ENCODE measurements at places on chromosomes 5 and 9.

DNA sequence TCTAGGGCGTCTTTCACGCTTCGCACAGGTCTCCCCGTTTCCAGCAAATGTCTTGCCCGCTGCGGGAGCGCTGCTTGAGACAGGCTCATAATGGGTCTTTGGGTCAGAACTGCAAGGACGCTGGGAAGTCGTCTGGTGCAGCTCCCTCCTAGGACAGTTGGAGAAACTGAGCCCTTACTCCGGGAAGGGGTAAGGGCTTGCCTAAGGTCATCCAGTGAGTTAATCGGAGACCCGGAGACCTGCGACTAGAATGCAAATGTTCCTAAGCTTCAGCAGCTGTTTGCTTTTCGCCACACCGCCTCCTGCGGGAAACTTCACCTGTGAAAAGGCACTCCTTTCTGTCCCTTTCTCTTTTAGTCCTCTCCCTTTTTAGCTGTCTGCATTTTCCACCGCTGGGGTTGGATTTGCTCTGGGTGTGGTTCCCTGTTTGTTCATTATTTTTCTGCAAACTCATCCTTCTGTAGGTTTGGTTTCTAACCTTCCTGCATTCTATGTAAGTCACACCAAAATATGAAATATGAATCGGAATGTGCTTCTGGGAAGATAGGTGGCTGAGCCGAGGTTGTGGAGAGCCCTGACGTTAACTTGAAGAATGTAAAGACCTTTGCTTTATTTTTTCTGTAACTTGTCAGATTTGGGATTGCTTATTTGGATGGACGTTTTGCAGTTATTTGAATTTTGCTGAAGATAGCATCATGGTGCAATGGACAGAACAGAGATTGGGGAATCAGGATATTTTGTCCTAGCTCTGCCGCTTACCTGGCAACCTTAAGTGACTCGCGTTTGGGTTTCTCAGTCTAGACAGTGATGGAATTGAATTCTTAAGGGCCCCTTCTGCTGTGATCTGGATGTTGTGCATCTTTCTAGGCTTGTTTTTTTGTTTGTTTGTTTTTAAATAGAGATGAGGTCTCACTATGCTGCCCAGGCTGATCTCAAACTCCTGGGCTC lies 909 bp downstream of the SLC36A1 start:
- peak overlapping the region; percentile 97 for H3K4me3 ChIP-seq
- peaks cover 23% of the 10 kb centered on the region for H3K4me1 ChIP-seq

DNA sequence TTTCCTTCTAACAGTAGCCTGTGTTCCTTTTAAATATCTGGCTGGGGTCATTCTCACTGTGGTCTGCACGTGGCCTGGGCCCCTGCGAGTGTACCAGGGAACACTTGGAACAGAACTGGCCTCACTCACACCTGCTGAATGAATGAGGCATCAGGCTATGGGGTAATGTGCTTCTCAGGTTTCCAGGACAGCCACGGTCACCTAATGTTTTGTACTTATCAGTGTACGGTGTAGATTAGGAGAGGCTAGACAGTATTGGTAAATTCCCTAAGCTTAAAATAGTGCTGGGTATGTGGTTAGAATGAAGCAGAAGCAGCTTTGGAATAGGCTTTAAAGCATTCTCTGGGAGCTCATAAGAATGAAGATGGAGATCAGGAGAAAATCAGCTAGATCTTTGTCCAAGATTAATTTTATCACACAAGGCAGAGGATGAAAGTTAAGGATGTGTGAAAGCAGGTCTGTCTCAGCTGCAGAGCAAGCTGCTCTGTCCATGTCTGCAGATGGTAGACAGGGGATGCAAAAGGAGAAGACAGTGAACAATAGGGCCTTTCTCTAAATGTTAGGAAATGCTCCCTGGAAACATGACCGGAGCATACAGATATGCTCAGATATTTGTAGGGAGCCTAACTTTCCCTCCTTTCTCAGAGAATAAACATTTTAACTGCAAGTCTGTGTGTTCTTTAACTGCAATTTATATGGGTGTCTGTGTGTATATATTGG lies 267.5 kb downstream of the NR3C1 start:
- H3K27ac ChIP-seq = no peak overlapping the region
- H3K27me3 ChIP-seq = no peaks in the 10 kb centered on the region
- H3K4me3 ChIP-seq = no peak overlapping the region
- no peaks in the 10 kb centered on the region for H3K36me3 ChIP-seq
- peaks cover 4% of the 10 kb centered on the region for H3K4me1 ChIP-seq

DNA sequence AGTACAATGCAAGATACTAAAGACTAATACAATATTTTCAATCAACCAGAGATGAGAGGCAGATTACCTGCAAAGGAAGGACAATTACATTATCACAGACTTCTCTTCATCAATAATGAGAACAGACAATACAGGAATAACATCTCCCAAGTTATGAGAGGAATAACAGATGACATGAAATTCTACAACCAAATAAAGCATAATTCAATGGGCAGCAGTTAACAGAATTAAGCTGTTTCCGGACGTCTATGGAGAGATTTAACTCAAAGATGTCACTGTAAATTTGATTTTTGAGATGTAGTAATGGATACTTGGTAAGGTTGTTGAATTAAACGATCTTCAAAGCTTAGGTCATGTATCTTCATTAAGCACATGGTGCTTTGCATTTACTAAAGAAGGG lies 19.8 kb upstream of the PARP8 start:
- no peak overlapping the region for H3K27ac ChIP-seq
- H3K4me1 ChIP-seq = peaks cover 22% of the 10 kb centered on the region
- H3K27me3 ChIP-seq = no peaks in the 10 kb centered on the region
- H3K4me3 ChIP-seq = no peak overlapping the region

DNA sequence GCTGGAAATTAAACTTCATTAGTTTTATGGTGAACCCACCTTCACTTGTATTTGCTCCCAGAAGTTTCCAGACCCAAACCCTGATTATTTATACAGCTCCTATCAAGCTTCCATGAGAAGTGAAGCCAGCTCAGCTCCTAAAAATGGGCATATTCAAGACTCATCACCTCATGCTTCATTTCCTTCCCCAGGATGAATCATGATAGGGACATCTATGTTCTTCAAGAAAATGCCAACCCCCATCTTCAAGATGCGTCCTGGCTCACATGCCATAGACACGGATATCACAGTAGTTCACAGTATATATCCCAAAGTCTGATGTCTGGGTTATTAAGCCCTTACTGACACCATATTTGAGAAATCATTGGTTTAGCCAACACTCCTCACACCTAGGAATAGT lies 217.6 kb downstream of the NPR3 start:
- no peak overlapping the region for H3K4me3 ChIP-seq
- DNase-seq = no peak
- no peaks in the 10 kb centered on the region for H3K36me3 ChIP-seq
- no peaks in the 10 kb centered on the region for H3K4me1 ChIP-seq
- H3K27me3 ChIP-seq = no peaks in the 10 kb centered on the region

DNA sequence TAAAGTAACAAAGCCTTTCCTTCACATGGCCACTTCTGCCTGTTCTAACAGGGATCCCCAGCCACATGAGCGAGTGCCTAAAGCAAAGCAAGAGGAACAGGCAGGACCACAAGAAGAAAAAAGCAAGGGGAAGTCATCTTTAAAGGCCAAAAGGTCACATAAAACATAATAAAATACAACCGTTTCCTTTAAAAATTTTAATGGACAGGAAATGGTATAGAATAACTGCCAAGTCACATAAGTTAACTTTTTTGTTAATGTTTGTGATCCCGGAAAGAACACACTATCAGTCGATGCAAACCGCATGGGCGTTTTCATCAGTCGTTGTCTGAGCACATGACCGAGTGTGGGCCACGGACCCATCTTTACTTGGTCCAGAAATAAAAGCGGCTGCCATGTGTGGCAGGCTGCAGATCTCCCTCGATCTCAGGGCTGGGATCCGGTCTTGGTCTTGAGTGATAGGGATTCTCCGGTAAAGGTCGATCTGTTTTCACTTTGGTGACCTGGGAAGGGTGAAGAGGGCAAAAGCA lies 15.6 kb downstream of the NDUFA8 start:
- H3K27ac ChIP-seq = no peak overlapping the region
- H3K4me3 ChIP-seq = no peak overlapping the region
- no peak for DNase-seq
- no peaks in the 10 kb centered on the region for H3K27me3 ChIP-seq
- H3K36me3 ChIP-seq = peaks cover 74% of the 10 kb centered on the region

GRCh38 chr5:79774171-79774854 lies 84.7 kb downstream of the CMYA5 start:
- peaks cover 1% of the 10 kb centered on the region for H3K4me1 ChIP-seq
- no peaks in the 10 kb centered on the region for H3K27me3 ChIP-seq
- no peak overlapping the region for H3K27ac ChIP-seq
- DNase-seq = no peak
- H3K36me3 ChIP-seq = peaks cover 5% of the 10 kb centered on the region
- peak overlapping the region; percentile 44 for H3K4me3 ChIP-seq

DNA sequence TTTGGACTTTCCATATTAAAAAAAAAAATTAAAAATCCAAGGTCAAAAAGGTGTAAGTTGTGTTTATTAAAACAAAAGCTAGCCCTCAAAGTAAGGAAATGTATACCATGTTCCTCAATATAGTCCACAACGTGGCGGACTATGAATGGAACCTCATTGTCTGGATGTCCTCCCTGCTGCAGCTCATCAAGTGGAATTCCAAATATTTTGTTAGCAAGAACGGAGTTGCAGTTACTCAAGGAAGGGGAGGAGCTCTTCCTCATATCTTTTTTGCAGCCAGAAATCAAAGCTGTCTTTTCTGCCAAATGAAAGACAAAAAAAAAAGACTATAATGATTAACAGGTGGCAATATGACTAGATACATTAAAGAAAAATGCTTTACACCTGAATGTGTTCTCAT lies 14.0 kb downstream of the FAM13B start:
- DNase-seq = no peak
- peaks cover 25% of the 10 kb centered on the region for H3K36me3 ChIP-seq
- no peak overlapping the region for H3K27ac ChIP-seq
- peaks cover 49% of the 10 kb centered on the region for H3K4me1 ChIP-seq
- no peak overlapping the region for H3K4me3 ChIP-seq

DNA sequence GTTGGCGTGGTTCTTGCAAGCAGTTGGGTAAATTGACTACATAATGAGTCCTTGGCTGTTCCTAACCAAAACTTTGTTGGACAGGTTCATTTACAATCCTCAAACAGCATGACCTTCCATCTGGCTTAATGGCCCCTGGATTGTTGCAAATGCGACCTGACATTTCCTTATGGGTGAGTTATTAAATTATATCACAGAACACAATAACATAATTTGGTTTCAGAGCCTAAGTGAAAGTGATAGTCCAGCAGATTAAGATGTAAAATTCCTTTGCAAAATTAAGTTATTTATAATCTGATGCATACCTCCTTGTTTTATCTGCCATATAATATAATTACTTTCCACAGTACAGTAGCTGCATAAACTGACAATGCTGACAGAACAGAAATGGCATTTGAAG lies 224.4 kb downstream of the TUSC1 start:
- no peak overlapping the region for H3K27ac ChIP-seq
- no peaks in the 10 kb centered on the region for H3K27me3 ChIP-seq
- no peak for DNase-seq
- no peak overlapping the region for H3K4me3 ChIP-seq
- H3K4me1 ChIP-seq = no peaks in the 10 kb centered on the region
- H3K36me3 ChIP-seq = no peaks in the 10 kb centered on the region

DNA sequence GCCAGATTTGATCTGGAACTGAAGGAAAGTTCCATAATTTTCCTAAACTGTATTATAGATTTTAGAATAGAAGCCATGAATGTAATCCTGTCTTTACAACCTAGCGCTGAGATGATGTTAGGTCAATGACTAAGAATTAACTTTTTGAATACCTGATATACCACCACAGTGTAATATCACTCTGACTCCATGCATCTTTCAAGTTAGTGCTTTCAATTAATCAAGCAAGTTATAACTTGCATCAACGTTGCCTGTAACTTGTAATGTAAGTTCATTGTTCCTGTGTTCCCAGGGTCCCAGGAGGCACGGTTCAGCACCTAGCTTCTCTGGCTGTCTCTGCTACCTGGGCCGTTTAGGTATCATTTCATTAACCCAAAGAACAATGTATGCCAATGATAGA lies 139.3 kb downstream of the CSNK1G3 start:
- H3K27ac ChIP-seq = no peak overlapping the region
- no peak overlapping the region for H3K4me3 ChIP-seq
- no peaks in the 10 kb centered on the region for H3K4me1 ChIP-seq
- peaks cover 23% of the 10 kb centered on the region for H3K27me3 ChIP-seq
- DNase-seq = no peak
- H3K36me3 ChIP-seq = no peaks in the 10 kb centered on the region

DNA sequence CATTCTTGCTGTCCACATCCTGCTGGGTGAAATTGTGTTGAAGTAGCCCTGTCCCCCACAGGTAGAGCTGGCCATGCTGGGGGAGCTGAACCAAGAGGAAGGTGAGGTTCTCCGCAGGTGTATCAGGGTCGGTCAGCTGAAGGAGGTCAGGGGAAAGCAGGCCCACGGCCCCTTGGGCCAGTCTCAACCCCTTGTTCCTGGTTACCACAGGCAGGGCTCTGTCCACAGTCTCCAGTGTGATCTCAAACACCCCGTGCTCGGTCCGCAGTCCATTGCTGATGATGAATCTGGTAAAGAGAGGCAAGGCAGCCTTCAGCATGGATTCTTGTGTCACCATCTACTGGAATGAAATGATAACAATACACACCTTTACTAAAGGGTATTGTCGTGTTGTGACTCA lies 53.4 kb upstream of the CER1 start:
- no peaks in the 10 kb centered on the region for H3K4me1 ChIP-seq
- no peak for DNase-seq
- no peak overlapping the region for H3K4me3 ChIP-seq
- no peaks in the 10 kb centered on the region for H3K36me3 ChIP-seq

GRCh38 chr5:36897616-36898015 lies 21.0 kb downstream of the NIPBL start:
- H3K27ac ChIP-seq = peak overlapping the region; percentile 11
- no peak for DNase-seq
- no peak overlapping the region for H3K4me3 ChIP-seq
- H3K27me3 ChIP-seq = no peaks in the 10 kb centered on the region
- peaks cover 7% of the 10 kb centered on the region for H3K36me3 ChIP-seq
- H3K4me1 ChIP-seq = peaks cover 36% of the 10 kb centered on the region

GRCh38 chr5:72440207-72440638 lies 67.0 kb downstream of the ZNF366 start:
- no peaks in the 10 kb centered on the region for H3K27me3 ChIP-seq
- H3K4me3 ChIP-seq = no peak overlapping the region
- no peak overlapping the region for H3K27ac ChIP-seq
- H3K36me3 ChIP-seq = no peaks in the 10 kb centered on the region
- DNase-seq = no peak

DNA sequence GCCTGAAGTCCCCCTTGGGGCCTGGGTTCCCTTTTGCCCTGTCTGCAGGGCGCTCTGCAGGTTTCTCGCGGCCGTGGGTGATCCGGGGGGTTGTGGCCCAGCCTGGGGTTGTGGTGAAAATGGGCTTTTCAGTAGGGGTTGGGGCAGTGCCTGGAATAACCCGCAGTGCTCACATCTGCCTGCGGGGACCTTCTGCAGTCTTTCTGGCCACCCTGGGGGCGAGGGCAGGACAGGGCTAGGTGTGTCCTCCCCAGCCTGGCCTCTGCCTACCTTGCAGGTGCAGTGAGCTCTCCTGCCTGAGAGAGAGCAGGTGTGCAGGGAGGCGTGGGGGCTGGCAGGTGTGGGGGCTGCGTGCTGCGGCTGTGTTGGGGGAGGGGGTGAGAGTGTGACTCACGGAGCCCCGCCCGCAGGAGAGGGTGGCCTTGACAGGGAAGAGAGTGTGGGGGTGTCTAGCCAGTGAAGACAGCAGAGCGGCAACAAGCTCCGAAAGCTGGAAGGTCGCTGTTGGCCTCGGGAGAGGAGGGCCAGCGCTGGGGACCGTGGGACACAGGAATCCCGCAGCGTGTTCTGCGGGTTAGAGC lies 131.4 kb downstream of the MRPL36 start:
- H3K36me3 ChIP-seq = peaks cover 7% of the 10 kb centered on the region
- no peak for DNase-seq
- peak overlapping the region; percentile 48 for H3K4me3 ChIP-seq
- H3K4me1 ChIP-seq = peaks cover 13% of the 10 kb centered on the region

Measured in naive thymus-derived CD8-positive, alpha-beta T cell (primary cell).